ENCODE measurements at places on chromosomes 7 and 10.

DNA sequence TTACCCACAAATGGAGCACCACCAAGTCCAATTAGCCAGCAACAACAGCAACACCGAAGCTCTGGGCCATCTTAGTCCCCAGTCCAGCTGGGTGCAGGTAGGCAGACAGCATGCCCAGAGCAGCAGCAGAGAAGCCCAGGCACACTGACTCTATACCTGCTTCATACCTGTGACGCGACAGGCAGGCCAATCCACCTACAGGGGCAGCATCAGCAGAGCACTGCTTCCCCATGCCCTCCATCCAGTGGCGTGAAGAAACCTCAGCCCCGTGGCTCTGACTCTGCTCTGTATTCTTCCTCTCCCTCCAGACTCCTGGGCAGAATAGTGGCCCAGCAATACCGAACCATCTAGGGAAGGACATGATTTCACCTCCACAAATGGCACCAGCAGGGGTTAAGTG is 191.7 kb downstream of the AKR1D1 start:
- DNase-seq: no peak

GRCh38 chr10:114009281-114009996 is 34.2 kb upstream of the ADRB1 start:
- no peak for DNase-seq

DNA sequence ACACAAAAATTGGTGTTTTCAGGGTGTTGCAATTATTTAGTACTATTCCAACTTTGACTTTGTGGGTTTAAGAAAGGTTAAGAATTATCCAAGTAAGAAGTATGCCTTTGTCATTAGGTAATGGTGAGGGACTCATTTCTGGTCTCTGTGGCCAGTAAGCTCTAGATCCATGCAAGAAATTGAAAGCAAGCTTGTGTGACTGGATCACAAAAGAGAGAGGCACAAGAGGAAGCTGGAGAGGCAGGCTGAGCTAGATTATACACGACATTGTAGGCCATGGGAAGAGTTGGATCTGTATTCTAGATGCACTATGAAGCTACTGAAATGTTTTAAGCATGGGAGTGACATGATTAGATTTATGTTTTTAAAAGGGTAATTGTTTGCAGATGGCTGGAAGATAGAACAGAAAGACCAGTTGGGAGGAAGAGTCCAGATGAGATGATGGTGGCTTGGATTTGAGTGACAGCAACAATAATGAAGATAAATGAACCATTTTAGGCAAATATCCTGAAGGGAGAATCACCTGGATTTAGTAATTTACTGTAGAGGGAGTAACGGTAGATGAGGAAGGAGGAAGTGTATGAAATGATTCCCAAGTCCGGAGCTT is 50.0 kb downstream of the CALD1 start:
- no peak for DNase-seq

DNA sequence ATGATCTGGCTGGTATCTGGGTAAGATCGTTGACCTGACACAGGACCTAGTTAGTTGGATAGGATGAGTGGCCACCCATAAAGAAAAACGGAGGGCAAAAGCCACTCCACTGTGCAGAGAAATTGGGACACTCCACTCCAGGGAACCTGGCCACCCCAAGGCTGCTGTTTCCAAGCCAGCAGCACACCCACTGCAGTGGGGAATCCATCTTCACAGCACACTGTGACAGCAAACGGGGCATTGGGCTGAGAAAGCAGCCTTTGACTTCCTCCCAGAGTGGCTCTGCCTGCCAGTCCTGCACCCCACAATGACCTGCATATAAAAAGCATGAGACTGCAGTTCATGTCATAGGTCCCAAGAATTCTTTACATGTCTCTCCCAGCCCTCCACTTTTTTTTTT is 52.9 kb downstream of the MTPN start:
- DNase-seq: no peak

- DNase-seq: no peak
These were observed 904.9 kb downstream of the IPMK start for GRCh38 chr10:57362811-57363210.

GRCh38 chr7:138665669-138666140 is 35.5 kb downstream of the SVOPL start:
- no peak for DNase-seq

All from GM06990 (cell line).